ENCODE measurements at places on chromosomes 4 and X. TPM values are rescaled to one million over a fixed set of nuclear protein-coding genes. Genes with fewer than 3 reads are reported as not detected.

Gene MAML3
- total RNA-seq, result 1.8 TPM

Gene MAGEC2
- not detected for total RNA-seq

Gene TMEM154
- 0.22 TPM for total RNA-seq

Gene OPN1LW
- total RNA-seq, result not detected

Gene DUSP21
- total RNA-seq, result not detected

DNA sequence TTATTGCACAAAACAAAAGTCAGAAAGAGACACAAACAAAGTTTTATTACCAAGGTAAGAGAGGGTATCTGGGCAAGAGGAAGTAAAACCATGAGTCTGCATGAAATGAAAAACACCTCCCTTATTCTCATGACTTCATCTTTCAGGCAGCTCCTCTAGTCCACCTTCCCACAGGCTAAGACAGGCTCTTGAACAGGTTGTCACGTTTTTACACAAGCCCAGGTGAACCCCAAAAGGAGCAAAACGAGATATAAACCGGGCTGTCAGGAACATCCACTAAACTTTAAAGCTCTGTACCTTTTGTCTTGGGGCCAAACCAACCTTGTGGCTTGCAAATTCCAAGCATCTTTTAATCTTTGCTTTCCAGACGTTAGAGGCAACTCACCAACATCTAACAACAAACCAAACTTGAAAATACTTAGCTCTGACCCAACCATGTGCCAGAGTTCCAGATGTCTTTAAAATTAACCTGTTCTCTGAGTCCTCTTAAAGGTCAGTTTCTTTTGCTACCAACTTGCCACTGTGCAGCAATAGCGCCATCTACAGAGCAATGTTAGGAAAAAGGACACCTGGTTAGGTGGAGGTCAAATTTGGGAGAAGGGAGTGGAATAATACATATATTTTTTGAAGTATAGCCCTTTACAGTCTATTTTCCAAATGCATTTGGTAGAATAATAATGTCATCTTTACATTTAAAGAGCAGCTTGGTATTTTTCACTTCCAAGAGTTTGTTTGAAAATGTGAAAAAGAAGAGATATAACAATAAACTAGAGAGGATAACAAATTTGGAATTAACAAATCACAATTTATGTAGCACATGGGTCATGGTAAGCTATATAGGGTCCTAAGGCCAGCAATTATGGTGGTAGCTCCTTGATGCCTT, 73.1 kb downstream of the QRFPR start:
- no peaks in the 10 kb centered on the region for H3K4me1 ChIP-seq
- H3K4me3 ChIP-seq, result no peak overlapping the region
- no peak overlapping the region for H3K27ac ChIP-seq

DNA sequence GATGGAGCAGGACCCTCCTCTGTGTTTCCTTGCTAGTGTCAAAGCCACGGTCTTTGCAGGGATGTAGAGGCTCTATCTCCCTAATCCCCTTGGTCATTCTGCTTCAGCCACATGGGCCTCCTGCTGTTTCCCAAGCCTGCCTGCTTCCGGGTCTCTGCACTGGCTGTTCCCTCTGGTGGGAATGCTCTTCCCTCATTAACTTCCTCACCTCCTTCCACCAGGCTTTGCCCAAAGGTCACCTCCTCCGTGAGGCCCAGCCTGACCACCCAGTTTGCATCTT, 56.6 kb downstream of the ABLIM2 start:
- no peaks in the 10 kb centered on the region for H3K4me1 ChIP-seq
- DNase-seq, result no peak
- H3K4me3 ChIP-seq, result no peak overlapping the region
- H3K36me3 ChIP-seq, result no peaks in the 10 kb centered on the region

DNA sequence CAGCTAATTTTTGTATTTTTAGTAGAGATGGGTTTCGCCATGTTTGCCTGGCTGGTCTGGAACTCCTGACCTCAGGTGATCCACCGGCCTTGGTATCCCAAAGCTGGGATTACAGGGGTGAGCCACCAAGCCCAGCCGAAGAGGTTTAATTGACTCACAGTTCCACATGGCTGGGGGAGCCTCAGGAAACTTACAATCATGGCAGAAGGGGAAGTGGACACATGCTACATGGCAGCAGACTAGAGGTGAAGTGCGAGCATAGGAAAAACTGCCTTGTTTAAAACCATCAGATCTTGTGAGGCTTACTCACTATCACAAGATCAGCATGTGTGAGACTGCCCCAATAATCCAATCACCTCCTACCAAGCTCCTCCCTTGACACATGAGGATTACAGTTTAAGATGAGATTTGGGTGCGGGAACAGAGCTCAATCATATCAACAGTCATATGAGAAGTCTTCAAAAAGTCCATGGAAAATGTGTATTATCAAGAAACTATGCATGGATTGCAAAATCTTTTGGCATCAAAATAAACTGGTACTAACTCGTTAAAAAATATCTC, 25.8 kb upstream of the RPL39 start:
- H3K4me1 ChIP-seq, result no peaks in the 10 kb centered on the region
- H3K27me3 ChIP-seq, result no peaks in the 10 kb centered on the region
- H3K27ac ChIP-seq, result no peak overlapping the region
- H3K4me3 ChIP-seq, result no peak overlapping the region
- DNase-seq, result no peak
- no peaks in the 10 kb centered on the region for H3K36me3 ChIP-seq

DNA sequence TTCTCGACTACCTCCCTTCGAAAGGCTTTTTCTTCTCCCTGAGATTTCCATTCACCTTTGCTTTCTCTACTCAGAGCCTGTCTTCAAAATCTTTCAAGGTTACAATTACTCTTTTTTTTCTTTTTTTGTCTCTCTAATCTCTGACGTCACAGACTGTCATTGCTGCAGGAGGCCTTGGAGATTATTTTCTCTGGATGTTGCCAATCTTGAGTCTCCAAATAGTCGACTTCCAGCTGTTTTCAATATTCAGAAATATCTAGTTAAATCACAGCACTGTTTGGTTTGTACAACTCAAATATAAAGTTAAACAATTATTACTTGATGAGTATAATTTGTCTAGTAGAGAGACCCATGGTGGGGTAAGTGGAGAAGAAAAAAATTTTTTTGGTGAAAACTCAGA, 359.0 kb upstream of the BOD1L1 start:
- H3K27ac ChIP-seq, result no peak overlapping the region
- no peak overlapping the region for H3K4me3 ChIP-seq
- DNase-seq, result no peak
- no peaks in the 10 kb centered on the region for H3K36me3 ChIP-seq

- no peak for DNase-seq
- H3K4me3 ChIP-seq, result no peak overlapping the region
- H3K27ac ChIP-seq, result no peak overlapping the region
- no peaks in the 10 kb centered on the region for H3K4me1 ChIP-seq
- no peaks in the 10 kb centered on the region for H3K27me3 ChIP-seq
- H3K36me3 ChIP-seq, result no peaks in the 10 kb centered on the region
Measured at GRCh38 chrX:34586936-34587335, 70.1 kb downstream of the TMEM47 start.

GRCh38 chrX:106451933-106452332, 159.8 kb upstream of the RADX start:
- no peak for DNase-seq
- H3K36me3 ChIP-seq, result no peaks in the 10 kb centered on the region
- no peak overlapping the region for H3K27ac ChIP-seq

GRCh38 chr4:40630335-40631021, 814 bp upstream of the RBM47 start:
- no peaks in the 10 kb centered on the region for H3K27me3 ChIP-seq
- H3K36me3 ChIP-seq, result no peaks in the 10 kb centered on the region
- H3K4me1 ChIP-seq, result 0 out of 2 replicates have a peak, but pooled peaks cover 3% of the 10 kb centered on the region
- H3K4me3 ChIP-seq, result no peak overlapping the region

DNA sequence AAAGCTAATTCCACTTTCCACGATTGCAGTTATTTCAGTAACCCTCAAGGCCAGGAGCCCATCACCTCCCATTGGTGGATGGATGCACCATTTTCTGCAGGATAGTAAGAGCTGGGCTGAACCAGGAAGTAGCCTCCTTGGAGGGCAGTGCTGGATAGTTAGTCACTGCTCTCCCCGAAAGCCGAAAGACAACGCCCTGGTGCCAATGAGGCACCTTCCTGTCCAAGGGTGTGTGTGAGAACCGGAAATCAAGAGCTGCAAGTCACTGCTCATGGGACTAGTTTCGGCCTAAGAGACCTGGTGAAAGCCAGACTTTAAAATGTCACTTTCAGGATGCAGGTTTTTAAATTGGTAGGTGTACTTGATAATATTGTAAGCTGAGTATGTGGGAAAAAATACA, 203.8 kb upstream of the HS3ST1 start:
- no peaks in the 10 kb centered on the region for H3K36me3 ChIP-seq
- no peak overlapping the region for H3K27ac ChIP-seq
- no peaks in the 10 kb centered on the region for H3K4me1 ChIP-seq
- no peaks in the 10 kb centered on the region for H3K27me3 ChIP-seq
- no peak for DNase-seq
- no peak overlapping the region for H3K4me3 ChIP-seq
